ENCODE measurements at places on chromosomes 7 and 10.
A peak's percentile ranks its signal among the peaks of the same experiment; 100 is the strongest.

DNA sequence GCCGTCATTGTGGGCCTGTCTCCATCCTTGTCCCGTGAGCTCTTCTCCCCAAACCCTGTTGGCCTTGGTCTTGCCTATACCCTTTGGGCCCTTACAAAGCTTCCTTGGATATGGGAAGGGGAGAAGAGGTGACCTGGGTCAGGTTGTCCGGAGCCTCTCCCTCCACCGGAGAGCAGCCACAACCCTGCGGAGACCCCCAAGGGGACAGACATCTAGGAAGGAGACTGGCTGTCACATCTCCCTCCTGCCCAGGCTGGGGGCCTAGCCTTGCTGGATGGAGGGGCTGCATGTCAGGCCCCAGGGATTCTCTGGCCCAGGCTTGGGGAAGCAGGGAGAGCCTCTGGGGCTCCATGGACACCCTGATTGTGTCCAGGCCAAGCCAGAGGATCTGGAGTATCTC lies 11.8 kb downstream of the NACAD start:
- DNase-seq = no peak

GRCh38 chr10:89891006-89891535 lies 189.7 kb downstream of the KIF20B start:
- DNase-seq = no peak

DNA sequence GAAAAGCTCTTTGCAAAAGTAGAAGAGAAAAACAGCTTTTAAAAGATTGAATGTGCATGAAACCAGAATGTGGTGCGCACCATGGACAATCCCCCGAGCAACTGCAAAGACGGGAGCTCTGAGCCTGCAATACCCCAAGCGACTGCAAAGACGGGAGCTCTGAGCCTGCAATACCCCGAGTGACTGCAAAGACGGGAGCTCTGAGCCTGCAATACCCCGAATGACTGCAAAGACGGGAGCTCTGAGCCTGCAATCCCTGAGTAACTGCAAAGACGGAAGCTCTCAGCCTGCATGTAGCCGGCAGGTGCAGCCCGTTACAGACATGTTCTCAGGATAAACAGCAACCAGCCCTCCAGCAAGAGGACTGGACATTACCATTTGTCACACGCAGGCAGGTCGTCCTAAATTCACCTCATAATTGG lies 6.2 kb downstream of the ZNF775 start:
- no peak for DNase-seq

DNA sequence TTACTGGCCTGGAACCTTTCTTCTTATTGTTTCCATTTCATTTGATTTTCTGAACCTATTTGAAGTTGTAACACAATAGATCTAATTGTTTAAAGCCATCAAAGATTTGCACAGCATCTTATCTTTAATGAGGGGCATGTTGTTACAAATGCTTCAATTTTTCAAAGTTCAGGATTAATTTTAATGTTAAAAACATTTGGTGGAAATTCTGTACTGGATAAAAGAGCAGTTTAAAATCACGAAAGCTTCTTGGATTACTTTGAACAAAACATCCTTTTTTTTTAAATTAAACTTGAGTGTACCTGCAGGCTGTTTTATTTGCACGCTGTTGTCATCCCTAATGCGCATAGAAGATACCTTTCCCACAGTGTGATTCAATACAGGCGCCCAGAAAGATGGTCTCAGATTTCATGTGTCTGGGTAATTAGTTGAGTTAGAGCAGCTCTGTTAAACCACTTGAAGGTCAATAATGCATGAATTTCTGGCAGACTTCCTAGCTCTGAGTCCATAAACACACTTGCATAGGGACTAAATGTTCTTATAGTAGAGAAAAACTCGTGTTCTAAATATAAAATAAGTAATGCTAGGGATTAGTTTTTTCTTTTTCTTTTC lies 29.3 kb upstream of the DDX50 start:
- peak; percentile 48 for DNase-seq

DNA sequence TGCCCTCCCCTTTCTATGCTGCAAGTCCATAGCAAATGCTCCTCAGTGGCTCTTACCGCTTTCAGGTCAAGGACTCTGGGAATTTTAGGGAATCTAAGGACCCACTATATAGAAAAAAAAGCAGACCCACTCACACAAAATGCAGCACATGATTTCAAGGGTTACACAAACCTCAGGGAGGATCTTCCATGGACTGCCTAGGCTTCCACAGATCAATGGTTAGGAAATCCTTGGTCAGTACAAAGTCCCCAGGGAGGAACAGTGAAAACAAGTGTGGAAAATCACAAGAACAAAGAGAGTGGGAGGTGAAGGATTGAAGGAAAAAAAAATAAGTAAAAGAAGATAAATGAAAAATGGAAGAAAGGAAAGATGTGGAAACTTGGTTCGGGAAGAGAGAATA lies 188.4 kb downstream of the AHR start:
- no peak for DNase-seq

GRCh38 chr7:101667920-101668319 lies 38.8 kb upstream of the MYL10 start:
- no peak for DNase-seq

DNA sequence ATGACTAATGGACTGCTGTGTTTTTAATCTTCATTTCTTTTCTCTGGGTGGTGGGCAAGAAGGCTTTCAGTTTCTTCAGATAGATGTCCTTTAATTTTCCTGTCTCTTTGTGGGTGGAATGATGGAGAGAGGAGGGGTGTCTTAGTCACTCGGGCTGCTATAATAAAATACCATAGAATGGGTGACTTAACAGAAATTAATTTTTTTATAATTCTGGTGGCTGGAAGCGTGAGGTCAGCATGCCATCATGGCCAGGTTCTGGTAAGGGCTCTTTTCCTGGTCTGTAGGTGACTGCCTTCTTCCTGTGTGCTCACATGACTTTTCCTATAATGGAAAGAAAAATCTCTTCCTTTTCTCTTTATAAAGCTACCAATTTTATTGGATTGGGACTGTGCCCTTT lies 6.3 kb downstream of the RSBN1L start:
- no peak for DNase-seq

DNA sequence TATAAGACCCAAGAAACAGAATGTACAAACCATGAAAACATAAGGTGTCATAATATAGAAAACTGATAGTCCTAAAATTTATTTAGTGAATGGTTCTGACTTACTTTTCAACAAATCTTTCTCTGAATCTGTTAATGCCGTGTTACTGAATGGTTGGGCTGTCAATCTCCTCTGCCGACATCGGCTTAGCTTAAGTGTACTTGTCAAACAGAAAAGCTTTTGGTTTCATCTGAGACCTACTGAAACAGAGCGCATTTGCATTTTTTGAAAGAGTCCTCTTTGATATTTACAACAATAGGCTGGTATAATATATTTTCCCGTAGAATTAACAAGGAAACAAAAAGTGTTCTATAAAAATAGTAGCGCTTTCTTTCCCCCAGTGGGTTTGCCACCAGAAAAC lies 120.9 kb upstream of the ZNF804B start:
- no peak for DNase-seq

DNA sequence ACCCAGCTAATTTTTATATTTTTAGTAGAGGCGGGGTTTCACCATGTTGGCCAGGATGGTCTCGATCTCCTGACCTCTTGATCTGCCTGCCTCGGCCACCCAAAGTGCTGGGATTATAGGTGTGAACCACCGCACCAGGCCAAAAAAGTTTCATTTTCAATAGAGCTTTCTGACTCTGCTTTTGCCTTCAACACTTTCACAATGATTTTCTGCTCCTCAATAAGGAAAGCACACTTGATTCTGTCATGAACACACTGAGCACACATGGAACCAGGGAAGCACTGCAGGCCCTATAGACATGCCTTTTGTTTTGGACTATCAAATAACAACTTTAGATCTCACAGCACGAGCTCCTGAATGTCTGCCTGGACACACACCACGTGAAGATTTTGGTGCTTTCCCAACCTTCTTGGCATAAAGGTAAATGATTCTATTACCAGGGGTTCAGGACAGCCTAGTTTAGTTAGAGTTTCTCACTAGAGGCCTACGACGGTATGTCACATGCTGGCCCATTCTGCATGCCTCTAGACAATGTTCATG lies 8.0 kb downstream of the RRP12 start:
- DNase-seq = no peak

GRCh38 chr10:94133239-94133638 lies 139.5 kb downstream of the PLCE1 start:
- no peak for DNase-seq

DNA sequence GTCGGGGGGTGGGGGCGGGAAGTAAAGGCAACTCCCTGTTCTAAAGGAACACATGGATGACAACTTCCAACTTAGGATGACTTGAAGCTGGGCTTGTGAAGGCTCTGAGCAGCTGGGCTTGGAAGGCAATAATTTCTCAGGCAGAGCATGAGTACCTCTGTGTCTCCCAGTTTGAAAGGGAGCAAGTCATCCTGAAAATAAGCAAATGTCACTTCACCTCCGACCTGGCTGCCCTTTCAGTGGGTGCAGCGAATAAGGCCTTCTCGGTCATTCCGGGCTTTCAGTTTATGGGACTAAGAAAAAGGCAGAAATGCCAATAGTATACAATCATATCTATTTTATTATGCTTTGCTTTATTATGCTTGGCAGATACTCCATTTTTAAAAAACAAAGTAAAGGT lies 15.3 kb upstream of the ADAMTS14 start:
- DNase-seq = peak; percentile 50

DNA sequence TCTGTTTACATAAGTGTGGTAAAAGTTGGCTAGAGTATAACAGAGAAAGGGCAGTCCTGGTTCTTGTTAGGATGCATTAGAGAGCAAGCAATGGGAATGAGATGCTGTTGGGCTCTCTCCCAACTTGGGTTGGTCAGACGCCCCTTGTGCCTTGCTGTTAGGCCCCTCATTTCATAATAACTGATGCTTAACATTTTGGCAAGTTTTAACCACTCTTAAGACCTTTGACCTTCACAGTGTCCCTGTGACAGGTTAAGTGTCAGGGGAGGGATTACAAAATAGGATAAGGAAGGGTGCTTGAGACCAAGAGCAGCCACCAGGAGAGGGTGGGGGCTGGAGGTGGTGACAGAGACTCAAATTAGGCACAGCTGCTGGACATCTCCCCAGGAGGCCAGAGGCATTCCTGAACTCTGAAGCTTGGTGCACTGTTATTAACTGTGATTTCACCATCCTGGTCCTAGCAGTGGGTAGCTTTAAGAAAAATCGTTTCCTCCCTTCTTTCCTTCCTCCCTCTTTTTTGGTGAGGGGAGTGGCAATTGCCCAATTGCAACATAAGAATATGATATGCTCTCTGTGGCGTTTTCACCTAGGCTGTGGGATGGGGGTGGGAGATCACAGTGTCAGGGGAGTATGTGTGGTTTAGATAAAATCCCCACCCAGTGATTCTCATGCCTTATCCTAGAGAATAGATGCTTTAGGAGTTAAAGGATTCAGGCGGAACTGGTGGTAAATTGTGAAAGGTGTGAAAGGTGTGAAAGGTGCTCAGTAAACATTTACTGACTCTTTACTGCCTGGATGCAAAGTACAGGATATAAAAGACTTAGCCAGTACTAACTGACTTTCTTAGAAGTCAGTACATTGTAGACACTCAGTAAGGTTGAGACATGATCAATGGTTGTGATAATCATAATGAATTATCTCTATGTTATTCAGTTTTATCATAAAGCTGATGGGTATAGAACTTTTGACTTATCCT lies 270.5 kb downstream of the BICC1 start:
- peak; percentile 89 for DNase-seq

DNA sequence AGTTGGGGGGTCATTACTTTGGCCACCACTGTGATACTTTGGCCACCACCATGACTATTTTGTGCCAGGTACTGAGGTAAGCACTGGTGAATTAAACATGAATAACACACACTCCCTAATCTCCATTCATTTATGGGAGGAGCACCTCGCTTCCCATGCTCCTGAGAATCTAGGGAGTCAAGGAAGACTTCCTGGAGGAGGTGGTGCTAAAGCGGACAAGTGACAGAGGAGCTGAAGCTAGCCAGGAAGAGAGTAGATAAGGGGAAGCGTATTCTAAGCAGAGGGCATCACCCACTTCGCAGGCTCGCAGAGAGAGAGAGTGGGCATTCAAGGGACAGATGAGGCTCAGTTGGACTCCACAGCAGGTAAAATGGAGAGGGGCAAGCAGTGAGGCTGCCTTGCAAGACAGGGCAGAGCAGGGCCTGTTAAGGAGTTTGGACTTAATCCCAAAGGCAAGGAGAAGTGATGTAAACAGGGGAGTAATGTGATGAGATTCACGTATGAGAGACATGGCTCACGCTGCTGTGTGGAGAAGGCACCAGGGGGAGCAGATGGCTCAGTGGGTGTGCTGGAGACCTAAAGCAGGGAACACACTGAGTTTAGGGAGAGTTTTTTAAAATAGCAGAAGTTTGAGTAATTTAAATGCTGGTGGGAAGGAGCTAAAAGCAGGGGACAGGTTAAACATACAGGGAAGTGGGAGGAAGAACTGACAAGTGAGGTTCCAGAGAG lies 21.3 kb upstream of the TMEM248 start:
- DNase-seq = no peak

DNA sequence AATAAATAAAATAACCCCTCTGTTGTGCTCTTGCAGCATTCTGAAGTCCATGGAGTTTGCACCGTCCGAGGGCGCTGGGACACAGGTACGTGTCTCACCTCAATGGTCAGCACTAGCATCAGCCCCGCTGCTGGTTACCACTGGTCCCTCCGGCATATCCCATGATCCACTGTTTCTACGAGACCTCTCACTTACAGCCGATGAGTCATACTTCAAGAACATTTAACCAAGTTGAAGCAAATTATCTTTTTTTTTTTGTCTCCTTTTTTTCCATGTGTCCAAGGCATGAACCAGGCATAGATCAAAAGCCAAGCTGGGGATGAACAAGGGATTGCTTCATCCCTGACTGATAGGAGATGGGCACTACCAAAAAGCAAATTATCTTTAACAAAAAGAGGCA lies 92.9 kb upstream of the SH2B2 start:
- DNase-seq = no peak

GRCh38 chr10:1169186-1169885 lies 113.2 kb downstream of the WDR37 start:
- no peak for DNase-seq

- DNase-seq = no peak
Measured at GRCh38 chr7:159019111-159019510, 125.6 kb downstream of the VIPR2 start.

GRCh38 chr10:132648851-132649528 lies 111.4 kb downstream of the INPP5A start:
- DNase-seq = no peak

DNA sequence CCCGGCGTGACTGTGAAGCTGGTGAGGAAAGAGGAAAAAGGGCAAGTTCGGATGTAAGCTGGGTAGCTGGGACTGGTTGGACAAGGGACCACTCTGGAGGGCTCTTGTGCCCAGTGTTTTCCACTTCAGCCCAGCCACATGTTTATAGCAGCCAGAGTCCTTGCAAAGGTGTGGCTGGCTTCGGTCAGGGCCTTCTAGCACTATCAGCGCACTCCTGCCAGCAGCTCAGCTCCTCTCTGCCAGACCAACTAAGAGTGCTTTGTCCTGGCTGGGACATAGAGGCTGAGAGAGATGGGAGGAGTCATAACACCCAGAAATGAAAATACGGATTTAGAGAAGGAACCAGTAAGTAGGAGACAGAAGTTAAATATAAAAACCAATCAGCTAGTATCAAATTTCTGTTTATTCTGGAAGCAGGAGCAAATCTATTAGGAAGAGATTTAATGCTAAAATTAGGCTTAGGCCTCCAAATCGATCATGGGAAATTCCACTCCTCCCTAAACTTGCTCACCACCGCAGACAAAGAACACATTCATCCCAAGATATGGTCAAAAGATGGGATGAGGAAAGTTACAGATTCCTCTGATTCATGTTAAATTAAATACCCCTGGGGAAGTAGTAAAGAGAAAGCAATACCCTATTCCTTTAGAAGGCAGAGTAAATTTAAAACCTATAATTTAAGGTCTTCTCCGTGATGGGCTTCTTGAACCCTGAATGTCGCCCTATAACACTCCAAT lies 135.0 kb downstream of the RALA start:
- peak; percentile 42 for DNase-seq
